Activated CD4-positive, CD25-positive, alpha-beta regulatory T cell (primary cell): ENCODE measurements at places on chromosomes 16 and 17.

GRCh38 chr17:28039251-28039650 is 3.2 kb upstream of the NLK start:
- no peak for DNase-seq

DNA sequence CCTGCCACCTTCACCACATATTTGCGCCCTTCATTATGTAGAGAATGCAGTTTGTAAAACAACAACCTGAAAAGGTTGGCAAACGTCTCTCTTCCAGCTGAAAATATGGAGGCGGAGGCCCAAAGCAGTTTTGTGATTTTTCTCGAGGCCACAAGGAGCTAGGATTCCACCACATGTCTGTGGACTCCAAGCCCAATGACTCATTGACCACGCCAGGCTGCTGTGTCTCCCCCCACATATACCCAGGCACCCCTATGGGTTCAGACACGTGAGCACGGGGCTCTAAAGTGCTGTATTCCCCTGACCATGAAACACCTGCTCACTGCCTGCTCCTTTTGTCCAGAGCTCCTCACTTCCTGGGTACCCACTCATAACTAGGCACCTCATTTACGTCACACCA is 121.4 kb upstream of the CDH5 start:
- no peak for DNase-seq

GRCh38 chr16:28923231-28923587 is 1.8 kb downstream of the RABEP2 start:
- DNase-seq, result no peak

DNA sequence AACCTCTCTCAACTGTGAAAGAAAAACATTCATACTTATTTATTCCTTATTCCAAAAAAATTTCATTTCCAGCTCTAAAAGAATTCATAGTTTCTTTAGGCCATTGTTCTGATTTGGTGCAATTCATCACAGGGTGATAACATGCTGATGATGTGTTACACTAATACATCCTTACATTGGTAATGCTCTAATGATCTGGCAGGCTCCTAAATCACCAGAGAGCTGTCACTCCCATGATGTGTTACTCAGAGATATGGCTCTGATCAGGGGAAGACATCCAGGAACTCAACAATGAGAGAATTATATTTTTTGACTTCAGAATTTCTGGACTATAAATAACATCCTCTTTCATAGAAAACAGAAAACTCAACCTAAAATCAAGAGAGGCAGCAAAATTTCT is 209.3 kb downstream of the CHD9NB start:
- no peak for DNase-seq

- DNase-seq, result no peak
Measured at GRCh38 chr17:44747566-44747965, 11.2 kb upstream of the ADAM11 start.
